Stomach (tissue), 19 donors: ENCODE measurements at places on chromosomes 3 and 15.

DNA sequence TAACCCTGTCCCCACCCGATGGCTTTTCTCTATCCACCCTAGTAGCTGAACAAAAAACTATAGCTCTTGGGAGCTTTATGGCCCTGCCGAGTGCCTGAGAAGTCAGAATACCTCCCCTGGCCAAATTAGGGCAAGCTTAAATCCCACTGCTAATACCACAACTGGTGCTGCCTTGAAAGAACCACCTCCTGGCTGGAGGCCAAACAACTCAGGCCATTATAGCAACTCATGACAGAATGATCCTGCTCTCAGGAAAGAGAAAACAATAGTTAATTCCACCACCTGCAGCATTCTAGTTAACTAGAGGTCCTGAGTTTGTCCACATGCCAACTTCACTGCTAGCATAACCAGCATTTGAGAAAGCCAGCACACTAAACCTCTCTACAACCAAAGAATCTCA is 123.2 kb downstream of the RTP4 start:
- no peak for DNase-seq

GRCh38 chr3:147423537-147423797 is 14.3 kb downstream of the ZIC1 start:
- no peak for DNase-seq

GRCh38 chr3:54557538-54558428 is 370.1 kb downstream of the LRTM1 start:
- DNase-seq, result no peak

GRCh38 chr3:66265649-66266048 is 44.8 kb downstream of the SLC25A26 start:
- DNase-seq, result no peak

DNA sequence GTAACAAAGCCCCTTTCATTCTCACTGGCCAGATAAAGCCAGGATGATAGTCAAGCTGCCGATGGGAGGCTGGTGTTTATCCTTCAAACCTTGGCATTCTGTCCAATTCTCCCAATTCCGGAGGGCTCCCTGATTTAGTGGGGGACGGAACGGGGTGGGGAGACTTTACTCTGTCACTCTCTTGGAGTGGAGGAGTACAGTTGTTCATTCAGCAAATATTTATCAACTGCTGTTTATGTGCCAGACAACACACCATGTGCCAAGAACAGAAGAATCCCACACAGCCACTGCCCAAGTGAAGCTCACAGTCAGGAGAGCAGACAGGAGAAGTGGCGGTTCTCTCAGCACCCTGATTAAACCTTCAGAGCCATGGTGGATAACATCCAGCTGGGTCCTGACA is 63.3 kb downstream of the WNT5A start:
- DNase-seq, result peak; percentile 30

DNA sequence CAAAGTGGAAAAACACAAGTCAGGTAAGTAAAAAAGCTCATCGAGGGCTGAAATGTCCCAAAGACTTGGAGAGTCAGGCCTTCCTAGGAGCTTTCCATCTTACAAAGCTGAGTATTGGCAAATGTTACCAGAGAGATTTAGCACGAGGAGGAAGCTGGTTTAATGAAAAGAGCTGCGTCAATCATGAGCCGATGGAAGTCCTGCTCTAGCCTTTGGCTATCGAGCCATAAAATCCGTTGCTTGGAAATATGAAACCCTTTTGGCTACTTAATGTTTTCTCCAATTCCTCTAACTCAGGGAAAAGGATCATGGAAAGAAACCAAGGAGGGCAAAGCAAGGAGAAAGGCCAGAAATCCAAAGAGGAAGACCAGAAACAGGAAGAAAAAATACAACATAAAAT is 1074.6 kb downstream of the FHIT start:
- DNase-seq, result no peak
